ENCODE measurements at places on chromosomes 16 and 17.

- DNase-seq, result no peak
These were observed 64.2 kb downstream of the SPECC1 start for GRCh38 chr17:20073055-20073979.

DNA sequence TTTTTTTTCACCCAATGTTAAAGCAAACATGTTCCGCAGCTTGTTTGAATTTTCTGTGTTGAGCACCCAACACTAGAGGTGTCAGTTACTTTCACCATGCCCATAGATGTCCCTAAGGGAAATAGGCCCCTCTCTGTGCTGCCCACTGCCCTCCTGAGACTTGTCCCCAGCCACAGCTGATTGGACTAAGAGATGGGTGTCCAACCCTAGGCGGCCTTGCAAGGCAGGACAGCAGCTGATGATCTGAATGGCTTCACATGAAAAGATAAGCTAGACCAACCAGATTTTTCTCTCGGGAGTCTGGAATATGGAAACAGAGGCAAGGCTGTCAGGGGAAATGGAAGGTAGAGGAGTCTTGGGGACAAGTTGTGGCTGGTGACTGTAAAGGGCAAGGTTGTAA lies 6.1 kb upstream of the CALB2 start:
- no peak for DNase-seq

GRCh38 chr17:39107973-39108372 lies 43.5 kb downstream of the PLXDC1 start:
- DNase-seq, result no peak

DNA sequence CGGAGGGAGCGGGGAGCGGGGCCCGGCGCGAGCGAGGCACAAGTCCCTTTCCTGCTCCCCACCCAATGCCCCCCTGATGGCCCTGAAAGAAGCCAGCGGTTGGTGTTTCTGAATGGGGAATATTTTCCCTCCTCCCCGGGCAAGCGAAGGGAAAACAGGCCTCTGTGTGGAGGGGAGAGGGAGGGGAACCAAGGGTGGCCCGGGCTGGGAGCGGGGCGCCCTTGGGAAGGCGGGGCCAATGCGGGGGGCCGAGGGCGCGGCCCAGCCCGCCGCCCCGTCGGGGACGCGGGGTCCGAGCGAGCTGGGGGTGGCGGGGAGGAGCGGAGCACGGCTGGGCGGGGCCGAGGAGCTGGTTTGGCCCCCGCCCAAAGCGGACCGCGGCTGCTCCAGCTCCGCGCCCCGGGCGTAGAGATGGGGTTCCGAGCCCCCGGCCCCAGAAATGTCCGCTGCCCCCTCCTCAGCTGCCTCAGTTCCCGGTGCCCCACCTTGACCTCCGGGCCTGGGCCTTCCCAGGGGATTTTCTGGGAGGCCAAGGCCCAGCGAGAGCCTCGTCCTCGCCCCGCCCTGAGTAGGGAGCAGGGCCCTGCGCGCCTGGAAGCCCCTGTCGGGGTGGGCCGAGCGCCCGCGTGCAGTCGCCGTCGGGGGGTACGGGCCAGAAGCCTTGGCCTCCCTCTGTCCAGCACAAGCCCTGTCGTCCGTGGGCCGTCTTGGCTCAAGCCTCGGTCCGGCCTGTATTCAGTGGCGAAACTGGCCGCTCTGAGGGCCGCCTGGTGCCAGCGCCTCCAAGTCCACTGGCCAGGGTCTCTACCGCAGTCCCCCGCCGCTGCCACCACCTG lies 3.9 kb upstream of the HEXIM1 start:
- DNase-seq, result no peak

DNA sequence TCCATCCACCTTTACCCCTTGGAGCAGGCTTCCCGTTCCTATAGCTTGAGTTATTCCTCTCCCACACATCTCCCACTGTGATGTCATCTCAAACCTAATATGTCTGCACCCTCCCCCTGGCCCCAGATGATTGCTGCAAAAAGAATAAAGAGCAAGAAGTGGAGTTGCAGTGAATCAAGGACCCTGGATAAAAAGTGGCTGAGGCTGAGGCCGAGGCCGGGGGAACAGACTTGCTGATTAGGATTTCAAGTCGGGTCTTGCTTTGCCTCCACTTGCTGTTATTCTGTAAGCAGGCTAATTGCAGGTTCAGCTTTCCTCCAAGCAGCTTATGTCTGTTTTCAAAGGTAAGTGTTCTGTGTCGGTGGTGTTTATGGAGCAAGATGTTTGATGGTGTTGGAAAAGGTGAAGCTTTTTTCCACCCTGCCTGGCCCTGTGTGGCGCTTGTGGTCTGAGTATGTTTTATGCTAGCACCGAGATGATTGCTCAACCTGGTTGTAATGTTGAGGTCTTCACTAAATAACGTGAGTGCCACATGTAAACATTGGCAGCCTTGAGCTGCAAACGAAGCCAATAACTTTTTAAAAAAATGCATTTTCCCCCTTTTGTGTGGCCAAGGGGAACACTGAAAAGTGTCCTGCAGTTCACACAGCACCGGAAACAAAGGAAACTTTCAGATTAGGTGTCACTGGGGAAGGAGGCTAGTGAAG lies 15.4 kb downstream of the HS3ST3B1 start:
- no peak for DNase-seq

DNA sequence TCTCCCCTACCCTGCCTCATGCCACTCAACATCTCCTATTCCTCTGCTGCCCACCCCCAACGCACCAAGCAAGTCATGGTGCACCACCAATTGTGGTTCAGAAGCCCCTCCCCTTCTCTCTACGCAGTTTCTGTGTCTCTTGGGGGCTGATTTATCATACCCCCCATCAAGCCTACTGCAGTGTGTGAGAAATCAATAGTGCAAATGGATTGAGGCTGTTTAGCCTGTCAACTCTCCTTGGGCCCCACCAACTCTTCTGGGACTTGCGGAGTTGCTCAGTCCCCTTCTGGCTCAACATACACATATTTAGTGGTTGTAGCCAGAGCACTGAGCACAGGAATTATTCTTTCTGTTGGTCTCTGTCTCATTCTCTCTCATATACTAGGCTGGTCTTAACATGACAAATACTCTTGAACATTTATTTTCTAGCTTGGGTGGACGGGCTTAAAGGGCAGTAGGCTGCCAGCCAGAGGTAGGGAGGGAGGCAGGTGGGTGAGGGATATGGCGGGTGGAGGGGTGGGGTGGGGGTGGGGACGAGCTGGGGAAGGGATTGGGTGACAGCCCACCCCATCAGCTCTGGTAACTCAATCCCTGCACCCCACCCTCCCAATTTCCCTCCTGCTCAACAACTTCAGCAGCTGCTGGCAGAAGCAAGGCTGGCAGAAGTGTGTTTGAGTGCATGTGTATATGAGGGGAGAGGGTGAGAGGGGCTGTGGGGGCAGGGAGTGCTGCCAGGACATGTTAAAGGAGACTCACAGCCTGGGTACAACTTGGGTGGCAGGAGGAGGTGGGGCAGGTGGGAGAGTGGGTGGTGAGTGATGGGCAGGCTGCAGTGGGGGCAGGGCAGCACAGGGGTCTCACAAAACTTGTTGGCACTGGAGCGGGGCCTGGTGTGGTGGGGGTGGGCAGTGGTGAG lies 4.9 kb downstream of the RARA start:
- no peak for DNase-seq

DNA sequence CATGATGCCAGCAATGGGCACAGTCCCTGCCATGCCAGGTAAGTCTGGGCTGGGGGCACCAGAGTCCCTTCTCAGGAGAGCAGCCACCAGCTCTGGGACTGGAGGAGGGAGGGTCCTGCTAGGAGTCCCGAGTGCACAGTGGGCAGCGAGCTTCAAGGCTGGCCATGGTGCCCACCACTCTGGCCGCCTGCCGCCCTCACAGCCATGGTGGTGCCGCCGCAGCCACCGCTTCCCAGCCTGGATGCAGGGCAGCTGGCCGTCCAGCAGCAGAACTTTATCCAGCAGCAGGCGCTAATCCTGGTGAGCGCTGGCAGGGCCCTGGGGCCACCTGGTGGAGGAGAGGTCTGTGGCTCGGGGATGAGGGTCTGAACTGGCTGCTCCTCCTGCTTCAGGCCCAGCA lies 17.9 kb upstream of the SMIM5 start:
- no peak for DNase-seq
